ENCODE measurements at places on chromosomes 3 and 15.

DNA sequence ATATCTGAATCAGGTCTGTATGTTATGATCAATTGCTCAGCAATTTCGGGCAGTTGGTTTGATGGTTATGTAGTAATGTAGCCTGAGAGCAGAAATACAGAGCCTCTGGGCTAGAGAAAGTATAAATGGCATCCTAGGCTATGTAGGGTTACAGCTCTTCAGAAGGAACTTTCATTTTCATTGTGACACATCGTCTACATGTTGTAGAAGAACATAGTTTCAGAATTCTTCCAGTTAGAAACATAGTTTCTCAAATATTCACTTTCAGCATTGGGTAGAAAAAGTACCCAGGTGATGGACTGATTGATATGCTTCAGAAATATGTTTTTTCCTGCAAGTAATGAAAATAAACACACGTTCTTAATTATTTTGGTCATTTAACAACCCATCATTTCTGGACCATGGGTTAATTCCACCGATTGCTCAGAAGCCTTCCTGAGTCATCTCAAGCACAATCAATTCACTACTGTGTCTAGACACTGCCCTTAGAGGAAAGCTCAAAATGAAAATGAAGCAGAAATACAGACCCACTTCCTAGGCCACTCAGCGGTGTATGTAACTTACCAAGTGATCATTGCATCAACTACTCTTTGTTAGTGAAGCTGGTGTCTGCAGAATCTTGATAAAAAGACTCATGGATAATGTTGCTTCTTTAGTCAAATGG is 88.8 kb upstream of the TSEN2 start:
- DNase-seq: no peak

DNA sequence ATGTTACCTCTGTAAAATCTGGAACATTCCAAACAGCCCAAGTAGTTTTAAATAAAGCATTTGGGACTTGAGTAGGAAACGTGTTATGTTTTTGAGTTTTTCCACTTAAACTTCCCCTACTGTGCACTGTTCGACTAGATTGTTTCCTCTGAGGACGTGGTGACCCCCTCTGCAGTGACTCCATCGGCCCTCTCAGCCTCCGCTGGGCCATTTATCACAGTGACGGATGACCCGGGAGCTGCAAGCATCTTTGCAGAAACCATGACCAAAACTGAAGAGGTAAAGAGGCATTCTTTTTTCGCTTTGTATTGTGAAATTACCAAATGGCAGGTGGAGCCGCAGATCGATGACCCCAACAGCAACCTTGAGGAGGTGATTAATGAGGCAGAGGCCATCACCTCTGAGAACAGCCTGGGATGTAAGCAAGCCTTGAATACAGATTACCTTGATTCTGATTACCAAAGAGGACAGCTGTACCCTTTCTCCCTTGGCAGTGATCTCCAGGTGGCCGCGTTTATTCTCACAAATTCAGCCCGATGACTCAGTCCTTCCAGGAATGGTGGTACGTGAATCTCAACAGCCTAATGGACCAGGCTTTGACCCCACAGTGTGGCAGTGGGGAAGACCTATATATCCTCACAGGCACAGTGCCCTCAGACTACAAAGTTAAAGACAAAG is 79.1 kb upstream of the FAN1 start:
- no peak for DNase-seq

- DNase-seq: no peak
These were observed 1215.5 kb downstream of the ROBO2 start for GRCh38 chr3:78255403-78255802.

DNA sequence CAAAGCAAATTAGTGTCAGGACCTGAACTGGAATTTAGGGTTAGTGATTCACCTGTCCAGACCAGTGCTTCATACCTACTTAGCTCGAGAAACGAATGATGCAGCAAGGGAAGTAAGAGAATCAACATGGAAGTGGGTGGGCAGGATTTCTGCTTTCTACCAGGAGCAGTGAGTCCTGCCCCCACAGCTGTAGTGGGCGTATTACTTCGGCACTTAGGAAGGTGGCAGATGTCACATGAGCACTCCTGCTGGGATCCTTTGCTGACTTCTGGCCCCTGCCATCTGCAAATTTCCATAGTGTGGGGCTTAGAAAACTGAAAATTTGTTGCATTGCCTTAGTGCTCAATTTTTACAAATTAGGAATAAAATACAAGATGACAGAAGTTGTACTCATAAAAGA is 31.2 kb downstream of the RYR3 start:
- DNase-seq: no peak

DNA sequence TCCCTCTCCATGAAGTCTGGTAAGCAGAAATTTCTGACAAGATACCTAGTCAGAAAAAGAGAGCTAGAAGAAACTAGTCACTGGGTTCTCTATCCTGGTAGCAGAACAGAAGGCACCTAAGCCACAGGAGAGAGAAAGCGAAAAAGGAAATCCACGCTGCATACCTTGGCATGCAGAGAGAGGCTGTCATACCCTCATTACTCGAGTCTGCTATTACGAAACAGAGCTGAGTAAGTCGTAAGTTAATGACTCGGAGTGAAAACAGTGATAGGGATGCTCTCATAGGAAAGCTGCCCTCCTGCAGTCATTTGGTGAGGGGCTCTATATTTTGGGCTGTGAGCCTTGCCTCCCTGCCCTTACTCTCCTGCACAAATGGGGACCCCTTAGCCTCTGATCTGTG is 16.2 kb downstream of the CLRN1 start:
- DNase-seq: no peak

DNA sequence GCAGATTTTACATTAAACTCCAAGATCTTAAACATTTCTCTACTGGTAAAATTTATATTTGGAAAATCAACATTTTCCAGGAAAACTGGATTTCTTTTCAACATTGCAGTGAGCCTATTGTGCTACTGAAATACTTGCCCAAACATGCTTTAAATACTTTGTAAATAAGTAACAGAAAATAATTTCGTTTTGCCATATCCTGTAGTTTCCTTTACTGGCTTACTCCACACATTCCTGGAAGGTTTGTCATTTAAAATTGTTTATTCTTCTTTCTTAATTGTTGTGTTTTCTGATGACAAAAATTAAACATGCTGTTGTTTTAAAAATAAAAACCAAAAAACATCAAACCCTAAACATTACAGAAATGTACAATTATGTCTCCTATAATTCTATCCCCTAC is 22.0 kb downstream of the ACAD11 start:
- DNase-seq: no peak

GRCh38 chr3:67094774-67095173 is 96.7 kb downstream of the KBTBD8 start:
- DNase-seq: no peak
